Activated gamma-delta T cell treated with anti-CD3 and anti-CD28 coated beads, Interleukin-2, amount 50 U/mL, for 16 hours (primary cell): ENCODE measurements at places on chromosomes 1 and 21.

- DNase-seq: no peak
Measured at GRCh38 chr21:26194811-26195251, 24.3 kb upstream of the APP start.

GRCh38 chr1:65538086-65538485 lies 117.6 kb downstream of the LEPR start:
- DNase-seq: no peak

DNA sequence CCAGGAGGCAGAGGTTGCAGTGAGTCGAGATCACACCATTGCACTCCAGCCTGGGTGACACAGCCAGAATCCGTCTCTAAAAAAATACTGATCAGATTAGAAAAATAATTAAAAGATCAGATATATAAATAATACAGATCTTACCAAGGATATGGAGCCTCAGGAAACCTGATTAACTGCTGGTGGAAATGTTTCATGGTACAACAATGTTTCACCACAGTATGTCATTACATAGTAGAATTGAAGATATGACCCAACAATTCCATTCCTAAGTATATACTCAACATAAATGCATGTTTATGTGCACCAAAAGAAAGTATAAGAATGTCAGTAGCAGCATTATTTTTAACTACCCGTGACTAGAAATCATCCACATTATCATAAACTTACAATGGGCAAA lies 41.7 kb downstream of the CD53 start:
- DNase-seq: no peak

DNA sequence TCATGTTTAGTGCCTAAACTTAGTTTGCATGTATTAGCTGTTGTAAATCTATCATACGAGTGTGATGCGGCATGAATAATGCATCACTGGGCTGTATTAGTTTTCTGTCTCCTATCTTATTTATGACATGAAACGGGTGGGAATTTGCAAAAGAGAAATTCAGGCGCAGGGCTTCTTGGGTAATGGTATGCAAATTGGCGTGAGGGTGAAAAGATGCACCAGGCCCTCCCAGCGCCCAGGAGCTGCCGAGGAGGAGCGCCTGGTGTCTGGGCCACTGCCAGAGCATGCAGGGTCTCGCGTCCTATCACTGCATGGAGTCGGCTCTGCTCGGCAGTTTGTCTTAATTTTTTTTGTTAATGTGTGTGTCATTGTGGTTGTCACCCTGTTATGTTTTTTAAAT lies 82.9 kb upstream of the ACTL8 start:
- DNase-seq: no peak

GRCh38 chr1:85240174-85240601 lies 19.3 kb downstream of the C1orf52 start:
- DNase-seq: no peak

GRCh38 chr1:116415200-116415698 lies 42.2 kb downstream of the ATP1A1 start:
- DNase-seq: no peak
